Pancreas (tissue), 10 donors: ENCODE measurements at places on chromosomes 2 and 18. TPM values are rescaled to one million over a fixed set of nuclear protein-coding genes. Genes with fewer than 3 reads are reported as not detected.

- DNase-seq = no peak
- H3K4me3 ChIP-seq = no peak overlapping the region
- peaks cover 7% of the 10 kb centered on the region for H3K27me3 ChIP-seq
- no peak overlapping the region for H3K27ac ChIP-seq
- H3K4me1 ChIP-seq = no peaks in the 10 kb centered on the region
Observed at GRCh38 chr18:60563082-60563481, 190.5 kb upstream of the MC4R start.

- DNase-seq = no peak
- no peak overlapping the region for H3K4me3 ChIP-seq
- no peaks in the 10 kb centered on the region for H3K4me1 ChIP-seq
- no peaks in the 10 kb centered on the region for H3K36me3 ChIP-seq
- H3K27me3 ChIP-seq = no peaks in the 10 kb centered on the region
Observed at GRCh38 chr2:126627643-126628042, 28.3 kb upstream of the GYPC start.

DNA sequence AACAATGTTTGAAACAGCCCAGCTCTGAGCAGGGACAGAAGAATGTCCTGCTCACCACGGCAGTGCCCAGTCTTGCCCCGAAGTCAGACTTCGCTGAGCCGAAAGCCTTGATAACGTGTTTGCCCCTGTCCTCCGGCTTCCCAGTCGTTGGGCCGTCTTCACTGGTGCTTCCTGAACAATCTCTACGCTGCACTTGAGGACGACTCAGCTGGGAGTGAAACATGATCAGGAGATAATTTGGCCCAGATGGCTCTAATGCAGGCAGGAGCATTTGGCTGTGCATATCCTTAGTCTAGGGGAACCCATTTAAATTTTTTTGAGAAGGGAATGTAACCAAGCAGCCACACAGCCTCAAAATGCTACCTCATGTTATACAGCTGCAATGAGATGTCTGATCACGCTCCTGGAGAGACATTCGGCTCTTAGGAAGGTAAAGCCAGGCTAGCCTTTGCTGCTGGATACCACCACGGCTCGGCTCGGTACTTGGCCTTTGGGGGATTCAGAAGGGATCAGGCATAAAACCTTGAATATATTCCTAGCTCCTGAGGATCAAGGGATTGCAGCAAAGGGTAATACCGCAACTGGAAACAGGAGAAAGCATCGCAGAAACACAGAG is 43.6 kb downstream of the FECH start:
- H3K27ac ChIP-seq = no peak overlapping the region
- no peaks in the 10 kb centered on the region for H3K27me3 ChIP-seq
- no peaks in the 10 kb centered on the region for H3K4me1 ChIP-seq
- DNase-seq = no peak

DNA sequence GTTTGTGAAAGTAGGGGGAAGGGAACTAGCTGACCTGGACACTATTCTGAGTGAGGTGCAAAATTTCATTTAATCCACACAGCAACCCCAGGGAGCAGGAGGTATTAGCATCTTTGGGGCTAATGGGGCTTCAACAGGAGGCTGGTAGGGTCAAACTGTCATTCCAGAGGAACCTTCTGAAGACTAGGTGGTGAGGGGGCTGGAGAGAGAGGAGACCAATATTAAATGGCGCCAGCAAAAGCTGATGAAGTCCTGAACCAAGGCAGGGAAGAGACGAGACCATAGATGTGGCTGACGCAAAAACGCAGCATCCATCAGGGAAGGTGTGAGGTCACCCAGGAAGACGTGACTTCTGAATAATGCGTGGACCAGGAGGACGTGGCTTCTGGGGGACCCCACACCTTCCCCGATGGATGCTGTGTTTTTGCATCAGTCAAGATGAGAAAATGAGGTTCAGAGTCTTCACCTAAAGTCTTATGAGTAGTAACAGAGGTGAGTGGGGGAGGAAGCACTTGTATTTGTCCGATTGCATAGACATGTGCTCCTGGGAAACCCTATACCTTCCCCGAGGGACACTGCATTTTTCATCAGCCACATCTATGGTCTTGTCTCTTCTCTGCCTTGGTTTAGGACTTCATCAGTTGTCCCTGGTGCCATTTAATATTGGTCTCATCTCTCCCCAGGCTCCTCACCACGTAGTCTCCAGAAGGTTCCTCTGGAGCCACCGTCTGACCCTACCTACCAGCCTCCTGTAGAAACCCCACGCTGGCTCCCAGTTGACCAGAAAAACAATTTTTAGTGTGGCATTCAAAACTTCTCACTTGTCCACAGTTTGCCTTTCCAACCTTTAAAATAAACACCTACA is 188.6 kb downstream of the MYCN start:
- no peak overlapping the region for H3K27ac ChIP-seq
- H3K27me3 ChIP-seq = no peaks in the 10 kb centered on the region
- no peaks in the 10 kb centered on the region for H3K36me3 ChIP-seq
- DNase-seq = no peak
- no peak overlapping the region for H3K4me3 ChIP-seq

The PSMA8 gene
- total RNA-seq = not detected

The HRH4 gene
- total RNA-seq = 0.06 TPM

DNA sequence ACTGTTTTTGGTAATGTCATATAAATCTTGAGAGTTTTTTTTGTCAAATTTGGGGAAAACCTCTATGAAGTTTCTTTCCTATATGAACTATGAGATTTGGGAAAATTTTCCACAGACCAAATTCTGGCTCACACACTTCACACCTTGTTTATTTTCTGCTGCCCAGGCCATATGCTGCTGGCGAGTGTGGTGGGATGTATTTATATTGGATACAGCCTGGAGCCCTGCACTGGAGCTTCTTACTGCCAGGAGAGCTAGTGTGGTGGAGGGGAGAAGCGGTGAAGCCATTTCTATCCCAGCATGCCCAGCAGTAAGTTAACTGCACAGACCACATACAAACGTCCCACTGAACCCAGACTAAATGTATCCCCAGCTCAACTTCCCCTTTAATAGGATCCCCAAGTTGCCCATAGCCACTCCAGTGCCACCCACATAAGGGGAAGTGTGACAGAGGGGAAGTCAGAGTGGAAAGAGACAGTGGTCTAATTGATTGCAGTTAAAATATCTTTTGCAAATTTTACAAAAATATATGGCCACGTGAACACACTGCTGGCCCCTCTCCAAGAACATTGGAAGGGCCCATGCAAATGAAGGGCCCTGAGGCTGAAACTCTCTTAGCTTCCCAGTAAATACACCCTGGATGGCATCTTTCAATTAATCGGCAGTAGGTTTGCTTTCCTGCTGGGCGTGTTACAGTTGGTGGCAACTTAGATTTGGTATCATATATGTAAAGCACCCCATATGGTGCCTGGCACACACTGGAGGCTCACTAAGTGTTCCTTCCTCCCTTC is 146.6 kb upstream of the ITGA6 start:
- no peak overlapping the region for H3K27ac ChIP-seq
- no peaks in the 10 kb centered on the region for H3K36me3 ChIP-seq
- H3K4me3 ChIP-seq = no peak overlapping the region
- H3K4me1 ChIP-seq = no peaks in the 10 kb centered on the region

- H3K4me1 ChIP-seq = no peaks in the 10 kb centered on the region
- H3K27ac ChIP-seq = no peak overlapping the region
- H3K36me3 ChIP-seq = no peaks in the 10 kb centered on the region
- DNase-seq = no peak
Observed at GRCh38 chr18:36947820-36948348, 119.0 kb downstream of the KIAA1328 start.
